Stimulated activated CD4-positive, alpha-beta T cell treated with anti-CD3 and anti-CD28 coated beads, Interleukin-1b, Interleukin-23, amount 100 ng/mL, for 4 hours (primary cell): ENCODE measurements at places on chromosomes 13 and 19.

- DNase-seq = no peak
These were observed 248.4 kb upstream of the TSHZ3 start for GRCh38 chr19:31597616-31598015.

DNA sequence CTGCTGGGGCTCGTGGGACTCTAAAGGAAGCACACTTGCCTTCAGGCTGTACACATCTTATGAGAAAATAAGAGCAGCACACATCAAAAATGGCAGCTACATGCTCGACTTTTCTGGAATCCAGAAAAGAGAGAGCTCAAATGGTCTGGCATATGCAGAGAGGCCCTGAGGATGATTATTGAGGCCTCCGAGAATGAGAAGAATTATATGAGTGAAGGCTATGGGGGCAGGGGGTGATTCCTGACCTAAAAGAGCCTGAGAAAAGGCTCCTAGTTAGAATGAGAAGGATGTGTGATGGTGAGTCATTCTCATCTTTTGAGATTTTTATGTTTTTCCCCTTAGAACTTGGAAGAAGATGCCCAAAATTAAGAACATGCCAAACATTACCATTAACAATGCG is 97.1 kb downstream of the HSPH1 start:
- no peak for DNase-seq

DNA sequence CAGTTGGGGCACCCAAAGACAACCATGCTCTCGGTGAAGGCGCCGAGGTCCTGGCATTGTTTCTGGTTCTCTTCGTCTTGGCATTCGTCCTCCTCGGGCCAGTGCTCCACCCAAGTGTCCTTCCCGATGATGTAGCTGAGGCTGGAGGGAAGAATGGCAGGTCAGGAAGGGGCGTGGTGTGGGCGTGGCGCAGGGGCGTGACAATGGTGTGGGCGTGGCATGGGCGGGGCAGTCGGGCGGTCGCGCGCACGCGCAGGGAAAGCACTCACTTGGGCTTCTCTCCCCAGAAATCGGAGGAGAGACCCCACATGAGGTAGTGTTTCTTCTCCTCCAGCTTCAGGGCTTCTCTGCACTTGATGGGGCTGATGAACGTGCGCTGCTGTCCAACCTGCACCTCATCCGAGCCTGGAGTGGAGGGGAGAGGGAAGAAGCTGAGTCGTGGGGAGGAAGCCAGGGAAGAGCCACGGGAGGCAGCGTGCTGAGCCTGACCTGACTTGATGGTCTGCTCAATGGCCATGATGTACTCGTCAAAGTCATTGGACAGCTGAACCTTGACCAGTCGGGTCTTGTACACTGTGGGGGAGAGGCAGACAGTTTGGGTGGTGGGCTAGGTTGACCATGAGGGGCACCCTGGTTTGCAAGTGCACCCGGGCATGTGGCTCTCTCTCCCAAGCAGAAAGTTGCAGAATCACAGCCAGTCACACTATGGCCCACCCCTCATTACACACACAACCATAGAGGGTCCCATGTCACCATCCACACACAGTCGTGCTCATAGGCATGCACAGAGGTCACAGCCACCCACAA is 8.1 kb upstream of the TNFSF14 start:
- peak; percentile 53 for DNase-seq

DNA sequence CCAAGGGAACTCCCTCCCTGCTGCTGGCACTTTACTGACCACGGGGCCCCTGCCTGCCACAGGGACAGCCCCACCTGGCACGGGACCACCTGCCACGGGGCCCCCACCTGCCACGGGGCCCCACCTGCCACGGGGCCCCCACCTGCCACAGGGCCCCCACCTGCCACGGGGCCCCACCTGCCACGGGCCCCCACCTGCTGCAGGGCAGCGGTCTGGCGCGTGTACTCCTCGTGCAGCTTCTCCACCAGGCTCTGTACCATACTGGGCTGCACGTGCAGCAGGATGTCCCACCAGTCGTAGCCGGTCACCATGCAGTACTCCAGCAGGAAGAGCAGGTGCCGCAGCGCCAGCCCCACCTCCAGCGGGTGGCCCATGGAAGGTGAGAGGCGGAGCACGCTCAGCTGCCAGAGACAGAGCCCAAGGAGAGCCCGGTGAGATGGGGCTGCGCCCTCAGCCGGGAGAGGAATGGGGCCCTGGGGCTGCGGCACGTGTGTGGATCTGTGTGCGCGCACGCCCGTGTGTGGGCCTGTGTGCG is 16.1 kb downstream of the MED16 start:
- no peak for DNase-seq

GRCh38 chr13:70666883-70667556 is 558.8 kb upstream of the KLHL1 start:
- DNase-seq = no peak

DNA sequence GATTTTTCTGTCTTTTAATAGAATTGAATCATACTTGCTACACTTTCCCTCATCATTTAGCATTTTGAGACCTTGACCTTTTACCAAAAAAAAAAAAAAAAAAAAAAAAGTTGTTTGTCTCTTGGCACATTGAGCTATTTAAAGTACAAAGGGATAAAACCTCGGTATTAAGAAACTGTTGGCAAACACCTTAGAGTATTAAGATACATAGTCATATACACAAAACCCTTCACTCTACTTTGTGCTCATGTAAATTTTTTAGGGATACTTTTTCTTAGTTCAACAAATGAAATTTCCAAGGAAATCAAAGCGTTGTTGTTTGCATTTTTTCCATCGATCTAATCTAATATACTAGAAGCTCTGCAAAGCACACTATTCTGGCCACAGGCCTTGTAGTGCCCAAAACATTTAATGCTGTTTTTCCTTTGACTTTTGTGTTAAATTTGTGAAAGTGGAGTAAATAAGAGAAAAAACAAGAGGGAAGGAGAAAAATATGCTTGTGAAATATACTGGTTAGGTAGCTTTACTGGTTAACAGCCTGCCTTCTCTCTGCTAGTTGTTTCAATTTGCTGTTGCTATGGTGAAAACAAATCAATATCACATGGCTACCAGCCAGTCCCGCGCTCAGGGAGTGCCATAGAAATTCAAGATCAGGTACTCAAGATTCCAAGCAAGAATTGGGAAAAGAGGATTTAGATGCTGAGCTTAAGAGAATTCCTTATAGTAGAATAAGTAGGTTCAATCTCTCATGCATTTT is 2.6 kb downstream of the MBNL2 start:
- DNase-seq = no peak

DNA sequence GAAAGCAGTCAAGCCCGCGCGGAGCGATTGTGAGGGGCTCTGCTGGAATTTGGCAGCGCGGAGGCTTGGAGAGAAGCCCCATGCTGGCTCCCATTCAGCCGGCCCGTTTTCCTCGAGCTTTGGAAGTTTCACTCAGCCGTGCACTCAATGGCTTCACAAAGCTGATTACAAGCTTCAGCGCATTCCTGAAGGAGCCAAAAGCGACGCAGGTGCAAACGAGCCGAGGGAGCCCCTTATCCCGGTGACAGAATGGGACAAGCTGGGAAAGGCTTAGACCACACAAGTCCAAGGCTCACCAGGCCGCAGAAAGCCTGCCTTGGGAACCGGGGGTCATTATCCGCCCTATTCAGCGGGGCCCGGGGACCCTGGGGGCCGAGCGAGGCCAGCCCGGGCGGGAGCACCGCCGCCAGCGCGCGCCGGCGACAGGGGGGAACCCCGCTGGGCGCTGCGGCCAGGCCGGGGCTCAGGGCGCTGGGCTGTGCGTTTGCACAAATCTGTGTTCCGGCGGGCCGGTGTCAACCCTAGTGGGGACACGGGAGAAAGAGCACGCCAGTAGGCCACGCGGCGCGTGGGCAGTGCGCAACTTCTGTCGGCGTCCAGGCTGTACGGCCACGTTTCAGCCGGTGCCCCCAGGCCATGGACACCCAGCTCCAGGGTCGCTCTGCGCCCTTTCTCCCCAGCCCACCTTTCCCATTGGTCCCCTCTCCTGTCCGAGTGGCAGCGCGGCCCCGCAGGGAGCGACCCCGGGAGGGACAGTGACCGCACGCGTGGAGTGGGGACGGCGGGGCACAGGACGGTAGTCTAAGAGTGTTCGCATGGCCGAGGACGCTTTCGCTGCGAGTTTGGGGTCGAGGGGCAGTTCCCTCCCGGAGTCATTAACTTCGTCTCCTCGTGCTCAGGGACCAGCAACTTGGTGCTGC is 37.3 kb downstream of the SOX1 start:
- no peak for DNase-seq

DNA sequence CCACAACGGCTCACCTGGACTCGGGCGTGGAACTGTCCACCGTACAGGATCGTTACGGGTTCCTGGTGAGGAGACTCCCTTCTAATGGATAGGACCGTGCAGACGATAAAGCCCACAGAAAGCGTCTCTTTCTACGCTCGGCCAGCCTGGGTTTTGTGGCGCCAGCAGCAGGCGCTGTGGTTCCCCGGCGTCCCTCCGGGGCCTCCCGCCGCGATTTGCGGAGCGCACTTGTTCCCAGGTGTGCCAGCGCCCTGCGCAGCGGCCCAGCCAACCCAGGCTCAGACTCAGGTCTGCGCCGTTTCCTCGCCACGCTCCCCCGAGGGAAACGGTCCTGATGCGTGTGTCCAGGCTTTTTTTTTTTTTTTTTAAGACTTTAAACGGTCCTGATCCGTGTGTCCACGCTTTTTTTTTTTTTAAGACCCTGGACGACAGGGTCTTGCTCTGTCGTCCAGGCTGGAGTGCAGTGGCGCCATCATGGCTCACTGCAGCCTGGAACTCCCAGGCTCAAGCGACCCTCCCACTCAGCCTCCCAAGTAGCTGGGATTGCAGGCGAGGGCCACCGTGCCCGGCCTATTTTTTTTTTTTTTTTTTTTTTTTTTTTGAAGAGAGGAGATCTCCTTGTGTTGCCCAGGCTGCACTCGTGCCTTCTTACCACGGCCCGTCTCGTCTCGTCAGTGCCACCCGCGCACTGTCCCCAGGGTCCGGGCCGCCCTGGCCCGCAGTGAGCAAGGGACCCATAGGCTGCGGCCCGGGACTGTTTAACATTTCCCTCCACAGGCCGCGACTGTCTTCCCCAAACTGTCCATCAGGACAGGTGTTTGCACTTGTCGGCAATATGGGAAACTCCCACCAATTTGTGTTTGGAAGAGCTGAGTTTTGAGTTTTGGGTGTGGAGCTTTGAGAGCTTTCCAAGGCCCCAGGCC is 23.8 kb downstream of the GJA3 start:
- DNase-seq = peak; percentile 49

GRCh38 chr13:27132538-27132937 is 39.1 kb downstream of the USP12 start:
- DNase-seq = no peak

DNA sequence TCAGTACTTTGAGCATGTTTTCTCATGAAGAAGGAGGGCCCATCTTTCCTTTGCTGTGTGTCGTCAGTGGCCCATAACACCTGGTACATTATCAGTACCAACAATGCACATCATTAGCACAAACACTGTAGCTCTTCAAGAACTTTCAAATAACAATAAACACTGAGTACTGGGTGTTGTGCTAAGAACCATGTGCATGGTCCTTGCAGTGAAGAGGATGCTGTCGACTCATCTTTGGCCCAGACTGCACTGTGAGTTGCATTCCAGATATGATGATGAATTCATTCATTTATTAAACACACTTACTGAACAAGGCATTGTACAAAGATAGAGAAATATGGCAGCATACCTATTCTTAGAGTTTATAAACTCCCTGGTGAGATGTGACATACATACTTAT is 55.8 kb downstream of the FLT3 start:
- no peak for DNase-seq

GRCh38 chr19:17532116-17532515 is 20.7 kb downstream of the PGLS start:
- DNase-seq = no peak

- DNase-seq = no peak
These were observed 340.0 kb downstream of the DNAJC15 start for GRCh38 chr13:43363156-43363953.

GRCh38 chr13:75309981-75310580 is 171.9 kb downstream of the TBC1D4 start:
- no peak for DNase-seq

- DNase-seq = no peak
These were observed 34.5 kb upstream of the ARHGEF7 start for GRCh38 chr13:111080642-111081041.

GRCh38 chr19:41940731-41941409 is 12.6 kb upstream of the ERFL start:
- no peak for DNase-seq

- DNase-seq = no peak
These were observed 2.0 kb upstream of the RCBTB1 start for GRCh38 chr13:49587311-49587847.

DNA sequence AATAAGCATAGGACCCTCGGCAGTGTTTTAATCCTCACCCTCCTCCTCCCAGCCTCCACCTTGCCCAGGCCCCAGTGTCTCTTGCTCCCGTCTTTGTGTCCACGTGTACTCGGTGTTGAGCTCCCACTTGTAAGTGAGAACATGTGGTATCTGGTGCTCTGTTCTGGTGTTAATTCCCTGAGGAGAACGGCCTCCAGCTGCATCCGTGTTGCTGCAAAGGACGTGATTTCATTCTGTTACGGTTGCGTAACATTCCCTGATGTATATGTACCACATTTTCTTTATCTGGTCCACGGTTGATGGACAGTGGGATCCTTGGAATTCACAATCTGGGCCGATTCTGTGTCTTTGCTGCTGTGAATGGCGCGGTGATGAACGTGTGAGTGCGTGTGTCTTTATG is 44.7 kb upstream of the TFDP1 start:
- DNase-seq = no peak

GRCh38 chr13:38687246-38688229 is 661 bp downstream of the FREM2 start:
- DNase-seq = no peak

GRCh38 chr13:112653071-112653470 is 36.8 kb upstream of the ATP11A start:
- DNase-seq = no peak

GRCh38 chr13:40503966-40504591 is 162.4 kb downstream of the FOXO1 start:
- DNase-seq = no peak

DNA sequence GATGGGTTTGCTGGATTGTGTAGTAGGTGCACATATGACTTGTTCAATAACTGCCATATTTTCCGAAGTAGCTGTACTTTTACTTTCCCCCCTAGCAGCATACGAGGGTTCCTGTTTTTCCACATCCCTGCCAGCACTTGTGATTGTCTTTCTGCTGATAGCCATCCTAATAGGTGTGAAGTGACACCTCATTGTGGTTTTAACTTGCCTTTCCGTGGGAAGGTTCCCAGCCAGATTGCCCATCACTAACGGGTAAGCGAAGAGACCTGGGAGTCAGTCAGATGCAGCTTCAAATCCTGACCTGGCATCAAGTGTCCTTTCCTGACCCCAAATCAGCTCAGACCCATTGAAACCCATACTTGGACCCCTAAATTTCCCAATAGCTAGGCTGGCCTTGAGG is 4.5 kb downstream of the CLPTM1 start:
- DNase-seq = no peak

GRCh38 chr19:35055715-35056179 is 14.2 kb downstream of the HPN start:
- DNase-seq = no peak

GRCh38 chr13:100738176-100738855 is 63.7 kb upstream of the TMTC4 start:
- no peak for DNase-seq

- no peak for DNase-seq
These were observed 5.9 kb upstream of the GDF15 start for GRCh38 chr19:18379803-18380747.

- no peak for DNase-seq
These were observed 6.2 kb downstream of the QTRT1 start for GRCh38 chr19:10707440-10707839.
